ENCODE measurements at places on chromosomes 3 and 15.
A peak's percentile ranks its signal among the peaks of the same experiment; 100 is the strongest.

DNA sequence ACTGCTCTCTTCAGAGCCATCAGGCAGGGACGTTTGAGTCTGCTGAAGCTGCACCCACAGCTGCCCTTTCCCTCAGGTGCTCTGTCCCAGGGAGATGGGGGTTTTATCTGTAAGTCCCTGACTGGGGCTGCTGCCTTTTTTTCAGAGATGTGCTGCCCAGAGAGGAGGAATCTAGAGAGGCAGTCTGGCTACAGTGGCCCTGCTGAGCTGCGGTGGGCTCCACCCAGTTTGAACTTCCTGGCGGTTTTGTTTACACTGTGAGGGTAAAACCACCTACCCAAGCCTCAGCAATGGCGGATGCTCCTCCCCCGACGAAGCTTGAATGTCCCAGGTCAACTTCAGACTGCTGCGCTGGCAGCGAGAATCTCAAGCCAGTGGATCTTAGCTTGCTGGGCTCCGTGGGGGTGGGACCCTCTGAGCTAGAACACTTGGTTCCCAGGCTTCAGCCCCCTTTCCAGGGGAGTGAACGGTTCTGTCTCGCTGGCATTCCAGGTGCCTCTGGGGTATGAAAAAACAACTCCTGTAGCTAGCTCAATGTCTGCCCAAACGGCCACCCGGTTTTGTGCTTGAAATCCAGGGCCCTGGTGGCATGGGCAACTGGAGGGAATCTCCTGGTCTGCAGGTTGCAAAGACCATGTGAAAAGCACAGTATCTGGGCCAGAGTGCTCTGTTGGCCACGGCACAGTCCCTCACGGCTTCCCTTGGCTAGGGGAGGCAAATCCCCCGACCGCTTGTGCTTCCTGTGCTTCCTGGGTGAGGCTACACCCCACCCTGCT is 21.1 kb upstream of the ST6GAL1 start:
- peak; percentile 47 for DNase-seq

- DNase-seq, result no peak
These were observed 29.1 kb upstream of the VIPR1 start for GRCh38 chr3:42473083-42473932.

GRCh38 chr3:159650726-159651125 is 337.9 kb upstream of the IL12A start:
- no peak for DNase-seq

DNA sequence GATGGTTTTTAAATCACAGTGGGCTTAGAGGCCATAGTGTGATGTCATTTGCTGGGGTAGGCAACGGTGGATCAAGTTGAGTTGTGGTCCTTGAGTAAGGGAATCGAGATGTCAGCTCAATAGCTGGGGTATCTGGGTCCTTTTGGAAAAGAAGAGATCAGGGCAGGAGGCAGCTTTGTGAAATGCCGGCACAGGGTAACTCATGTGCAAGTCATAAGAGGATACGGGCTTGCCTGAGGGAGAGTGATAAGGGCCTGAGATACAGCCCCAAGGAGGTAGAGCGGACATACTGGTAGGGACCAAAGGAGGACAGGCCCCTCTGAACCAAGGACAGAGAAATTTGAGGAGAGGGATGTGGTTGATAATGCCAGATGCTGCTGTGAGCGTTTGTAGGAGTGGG is 4.2 kb upstream of the FAM131A start:
- DNase-seq, result no peak

- DNase-seq, result no peak
These were observed 214.9 kb upstream of the WNT5A start for GRCh38 chr3:55701997-55702396.

DNA sequence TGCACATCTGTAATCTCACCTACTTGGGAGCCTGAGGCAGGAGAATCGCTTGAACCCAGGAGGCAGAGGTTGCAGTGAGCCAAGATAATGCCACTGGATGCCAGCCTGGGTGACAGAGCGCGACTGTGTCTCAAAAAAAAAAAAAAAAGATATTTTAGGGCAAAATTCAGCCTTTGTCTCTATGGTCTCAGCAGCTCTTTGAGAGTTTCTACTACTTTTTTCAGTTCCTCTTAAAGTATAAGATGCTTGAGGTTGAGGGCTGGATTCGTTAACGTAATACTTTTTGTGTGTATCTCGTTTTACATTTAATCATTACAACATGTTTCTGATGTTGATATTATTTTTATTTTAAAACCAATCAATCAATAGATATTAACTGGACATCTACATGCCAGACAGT is 381.2 kb upstream of the TBL1XR1 start:
- DNase-seq, result no peak

- no peak for DNase-seq
These were observed 21.3 kb downstream of the MDFIC2 start for GRCh38 chr3:70291097-70291482.

GRCh38 chr3:24588629-24589512 is 94.2 kb upstream of the THRB start:
- DNase-seq, result no peak

- DNase-seq, result no peak
These were observed 9.7 kb downstream of the SLC12A6 start for GRCh38 chr15:34327906-34328305.

GRCh38 chr3:57168151-57168550 is 3.0 kb upstream of the IL17RD start:
- no peak for DNase-seq

GRCh38 chr3:195151866-195152541 is 119.0 kb downstream of the XXYLT1 start:
- DNase-seq, result no peak

- no peak for DNase-seq
These were observed 121.8 kb upstream of the CADM2 start for GRCh38 chr3:84836961-84837360.

- DNase-seq, result no peak
These were observed 229.2 kb downstream of the RYR3 start for GRCh38 chr15:33539825-33540573.

GRCh38 chr15:83276661-83277060 is 7.8 kb downstream of the BNC1 start:
- DNase-seq, result no peak

- DNase-seq, result no peak
These were observed 274.8 kb upstream of the CNTN4 start for GRCh38 chr3:1823867-1824266.

DNA sequence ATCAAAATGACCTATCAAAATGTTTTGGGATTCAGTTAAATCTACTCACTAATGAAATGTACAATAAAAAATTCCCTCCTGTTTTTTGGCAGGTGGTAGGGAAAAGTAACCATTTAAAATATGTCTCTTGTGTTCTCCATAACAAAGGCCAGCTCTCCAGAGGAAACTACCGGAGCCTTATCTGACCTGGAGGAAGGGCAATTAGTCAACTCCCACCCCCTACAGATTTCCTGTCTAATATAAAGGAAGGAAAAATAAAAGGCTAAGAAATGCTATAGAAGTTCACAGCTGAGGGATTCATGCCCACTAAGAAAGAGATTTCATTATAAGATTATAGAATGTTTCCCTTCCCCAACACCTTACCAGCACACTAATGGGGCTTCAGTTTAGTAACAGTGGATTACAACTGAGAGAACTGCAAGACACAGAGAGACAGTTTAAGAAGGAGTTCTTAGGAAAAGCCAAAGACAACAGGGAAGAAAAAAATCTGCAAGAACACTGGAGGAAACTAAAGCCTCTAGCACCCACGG is 376.5 kb upstream of the KCNMB2 start:
- DNase-seq, result no peak

- DNase-seq, result no peak
These were observed 20.2 kb upstream of the PARP14 start for GRCh38 chr3:122660297-122660974.

GRCh38 chr15:45611305-45611704 is 23.5 kb upstream of the SQOR start:
- no peak for DNase-seq

DNA sequence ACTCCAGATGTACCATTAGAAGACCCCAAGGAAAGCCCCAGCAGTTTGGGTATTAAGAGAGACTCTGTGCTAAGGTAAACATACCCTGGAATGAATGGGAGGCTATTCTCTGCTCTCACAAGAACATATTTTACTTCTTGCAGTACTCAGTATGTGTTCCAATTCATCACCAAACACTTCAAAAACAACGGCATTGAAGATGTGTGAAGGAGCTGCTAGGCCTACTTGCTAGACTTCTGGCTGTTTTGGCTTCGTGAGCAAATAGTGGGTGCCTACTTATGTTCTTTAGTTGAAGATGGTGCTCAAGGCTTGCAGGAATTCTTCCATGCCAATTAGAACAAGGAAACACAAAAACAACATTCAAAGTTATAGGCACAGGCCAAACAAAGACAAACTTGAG is 514.5 kb downstream of the ROBO1 start:
- DNase-seq, result no peak

DNA sequence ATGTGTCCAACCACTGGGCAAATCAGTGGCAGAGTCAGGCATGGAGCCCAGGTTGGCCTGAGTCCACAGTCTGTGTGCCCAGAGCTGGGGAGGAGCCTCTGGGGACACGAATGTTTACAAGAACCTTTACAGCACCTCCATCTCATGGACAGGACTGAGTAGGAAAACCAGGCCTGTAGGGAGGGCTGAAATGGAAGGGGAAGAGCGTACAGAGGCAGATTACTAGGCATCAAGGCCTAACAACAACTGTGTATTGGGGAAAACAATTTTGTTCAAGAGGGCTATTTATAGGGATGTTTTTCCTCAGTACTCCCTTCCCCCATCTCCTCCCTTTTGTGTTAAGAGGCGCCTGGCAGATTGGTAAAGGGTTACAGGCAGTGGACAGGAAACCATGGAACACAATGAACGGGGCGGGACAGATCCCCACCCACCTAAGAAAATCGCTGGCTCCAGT is 15.1 kb upstream of the ARHGAP31 start:
- DNase-seq, result no peak

DNA sequence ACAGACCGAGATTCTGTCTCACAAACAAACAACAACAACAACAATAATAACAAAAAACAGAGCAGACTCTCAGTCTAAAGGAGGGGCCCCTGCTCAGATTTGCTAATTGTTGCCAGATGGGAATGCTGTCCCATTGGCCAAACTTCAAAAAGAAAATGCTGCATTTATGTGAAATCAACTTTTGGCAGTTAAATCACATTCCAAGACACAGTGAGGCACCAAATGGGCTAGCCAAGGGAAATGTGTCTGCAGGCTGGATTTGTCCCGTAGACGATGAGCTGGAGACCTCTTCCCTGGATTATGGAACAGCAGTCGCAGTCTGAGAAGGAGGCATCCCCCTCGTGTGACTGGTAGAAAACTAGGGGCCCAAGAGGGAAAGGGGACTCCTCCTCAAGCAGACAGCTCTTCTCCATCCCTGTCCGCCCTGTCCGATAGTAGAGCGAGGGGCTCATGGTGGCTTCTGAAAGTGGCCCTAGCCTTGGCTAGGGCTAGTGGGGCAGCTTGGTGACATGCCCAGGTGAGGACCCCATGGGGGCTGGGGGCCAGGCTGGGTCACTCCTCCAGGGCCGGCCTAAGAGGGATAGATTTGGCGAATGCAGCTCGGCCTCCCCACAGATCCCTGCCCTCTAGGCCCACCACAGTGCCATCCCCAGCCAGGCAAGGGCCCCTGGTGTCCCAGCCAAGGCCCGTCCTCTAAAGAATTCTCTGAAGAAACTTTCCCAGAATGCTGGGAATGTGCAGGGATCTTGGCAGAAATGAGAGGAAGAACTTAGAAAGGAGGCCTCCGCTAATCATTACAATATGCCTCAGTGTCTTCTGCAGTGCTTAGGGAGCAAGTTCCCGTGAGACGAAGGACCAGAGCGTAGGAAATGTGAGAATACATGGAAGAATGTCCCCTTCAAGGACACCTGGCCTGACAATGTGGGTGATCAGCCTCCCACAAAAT is 2.0 kb downstream of the SLC22A14 start:
- DNase-seq, result no peak

GRCh38 chr3:71087143-71088018 is 496.1 kb downstream of the FOXP1 start:
- DNase-seq, result no peak

GRCh38 chr3:16770021-16770420 is 114.7 kb upstream of the PLCL2 start:
- DNase-seq, result no peak

- no peak for DNase-seq
These were observed 28.4 kb upstream of the EPHB3 start for GRCh38 chr3:184532940-184533732.
